Stimulated activated CD4-positive, alpha-beta T cell treated with anti-CD3 and anti-CD28 coated beads, Interleukin-15, amount 100 ng/mL, for 1 hour (primary cell): ENCODE measurements at places on chromosomes 3 and 15.

GRCh38 chr3:33799202-33799551 is 747 bp downstream of the PDCD6IP start:
- no peak for DNase-seq

GRCh38 chr3:70433091-70433490 is 120.7 kb upstream of the MDFIC2 start:
- DNase-seq, result no peak

DNA sequence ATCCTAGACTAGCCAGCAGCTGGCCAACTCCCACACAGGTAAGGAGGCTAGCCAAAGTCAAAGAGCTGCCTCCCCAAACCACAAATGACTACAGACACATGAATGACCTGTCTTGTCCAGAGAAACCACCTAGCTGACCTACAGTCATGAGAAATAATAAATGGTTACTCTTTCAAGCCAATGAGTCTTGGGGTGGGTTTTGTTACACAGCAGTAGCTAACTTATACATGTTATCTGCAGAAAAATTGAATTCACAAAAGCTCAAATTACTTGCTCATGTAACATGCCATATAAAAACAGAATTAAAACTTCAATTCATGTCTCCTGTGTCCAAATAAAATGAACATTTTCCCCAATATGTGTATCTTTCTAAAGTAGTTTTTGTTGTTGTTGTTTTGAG is 307.4 kb upstream of the NR2F2 start:
- no peak for DNase-seq

- no peak for DNase-seq
These were observed 50.0 kb upstream of the RFX7 start for GRCh38 chr15:56293495-56294292.

DNA sequence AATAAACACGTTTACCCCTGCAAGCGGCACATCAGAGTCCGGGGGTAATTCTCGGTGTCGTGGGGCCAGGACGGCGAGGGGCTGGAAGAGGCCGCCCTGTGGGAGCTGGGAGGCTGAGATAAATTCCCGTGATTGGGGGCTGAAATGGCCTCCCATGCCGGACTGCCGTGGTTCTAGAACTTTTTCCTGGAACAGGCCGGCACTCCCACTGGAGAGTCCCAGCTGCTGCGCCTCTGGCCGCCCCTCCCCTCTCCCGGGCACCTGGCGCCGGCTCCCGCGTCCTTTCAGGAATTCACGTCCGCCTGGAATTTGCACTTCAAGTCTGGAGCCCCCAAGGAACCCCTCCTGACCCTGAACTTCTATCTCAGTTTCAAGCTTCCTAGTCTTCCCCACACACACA is 10.8 kb upstream of the LRRC2 start:
- DNase-seq, result no peak

DNA sequence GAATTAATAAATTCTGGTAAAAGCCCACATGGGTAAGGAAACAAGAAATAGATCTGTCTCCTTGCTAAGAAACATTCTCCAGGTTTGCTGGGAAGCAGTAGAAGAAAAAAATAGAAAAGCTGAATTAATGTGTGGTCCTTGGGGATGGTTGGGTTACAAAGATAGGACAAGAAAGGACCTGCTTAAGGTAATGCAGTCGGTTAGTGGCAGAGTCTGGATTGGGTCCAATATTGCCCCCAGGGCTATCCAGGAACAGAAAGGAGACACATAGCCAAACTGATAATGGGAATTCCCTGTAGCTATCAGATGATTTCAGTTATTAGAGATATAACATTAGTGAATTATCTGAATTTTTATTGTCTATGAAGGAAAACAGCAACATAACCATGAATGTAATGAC is 584.3 kb downstream of the ROBO1 start:
- no peak for DNase-seq

GRCh38 chr3:136989781-136990524 is 32.2 kb downstream of the IL20RB start:
- no peak for DNase-seq

- DNase-seq, result no peak
These were observed 155.7 kb downstream of the PLCL2 start for GRCh38 chr3:17040322-17040989.

GRCh38 chr15:34353627-34354026 is 10.5 kb downstream of the NUTM1 start:
- DNase-seq, result no peak

DNA sequence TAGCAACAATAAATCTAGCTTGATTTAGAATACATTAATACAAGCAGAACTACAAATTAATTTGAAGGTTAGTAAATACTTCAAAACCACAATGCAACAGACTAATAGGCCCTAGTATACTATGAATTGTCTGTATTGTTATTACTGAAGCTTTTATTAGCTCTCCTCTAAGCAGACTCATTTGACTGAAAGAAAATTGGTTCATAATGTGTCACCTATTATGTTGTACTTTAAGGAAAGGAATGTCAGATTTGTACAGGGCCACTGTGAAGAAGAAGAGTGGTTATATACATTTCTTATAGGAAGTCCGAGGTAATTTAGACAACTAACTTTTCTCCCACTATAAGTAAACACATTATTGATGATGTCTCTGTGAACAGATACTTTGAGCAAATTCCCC is 954.5 kb downstream of the ZPLD1 start:
- no peak for DNase-seq

- DNase-seq, result no peak
These were observed 12.8 kb upstream of the TMOD3 start for GRCh38 chr15:51816611-51817010.

- DNase-seq, result no peak
These were observed 39.5 kb downstream of the STARD5 start for GRCh38 chr15:81284256-81285031.

- no peak for DNase-seq
These were observed 64.1 kb downstream of the LSM3 start for GRCh38 chr3:14242490-14243311.

- no peak for DNase-seq
These were observed 73.8 kb downstream of the ABTB1 start for GRCh38 chr3:127746400-127747057.

DNA sequence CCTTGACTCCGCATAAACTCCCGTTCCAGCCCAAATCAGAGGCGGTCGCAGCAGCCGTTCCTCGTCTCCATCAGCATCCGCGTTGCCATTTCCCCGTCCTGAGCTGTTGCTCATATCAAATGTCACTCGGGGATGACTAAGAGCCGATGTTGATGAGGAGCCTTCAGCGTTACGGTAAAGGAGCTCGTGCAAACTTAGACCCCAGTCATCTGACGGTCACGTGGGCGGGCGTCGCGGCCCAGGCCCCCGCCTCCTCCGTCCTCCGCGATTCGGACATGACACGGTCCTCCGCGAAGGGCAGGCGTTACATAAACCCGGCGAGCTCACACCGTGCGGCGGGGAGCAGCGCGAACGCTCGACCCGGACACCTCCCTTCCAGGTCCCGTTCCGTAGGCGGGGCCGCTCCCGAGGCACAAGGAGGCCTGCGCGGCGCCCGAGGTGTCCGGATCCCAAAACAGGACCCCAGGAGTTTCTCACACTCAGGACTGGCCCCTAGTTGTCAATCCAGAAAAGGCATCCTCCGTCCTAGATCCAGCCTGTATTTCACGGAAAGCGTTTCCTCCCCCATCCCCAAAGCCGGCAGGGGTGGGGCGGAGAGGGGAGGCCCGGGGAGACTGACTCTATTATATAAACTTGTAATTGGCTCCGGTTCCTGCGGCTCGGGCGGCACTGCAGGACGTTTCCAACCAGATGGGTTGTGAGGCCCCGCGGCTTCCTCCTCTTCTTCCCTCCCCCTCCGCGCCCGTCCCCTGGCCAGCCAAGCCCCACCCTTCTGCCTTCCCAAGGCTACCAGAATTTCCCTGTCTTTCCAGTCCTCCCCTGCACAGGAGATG is 100.0 kb upstream of the IGF1R start:
- DNase-seq, result no peak

DNA sequence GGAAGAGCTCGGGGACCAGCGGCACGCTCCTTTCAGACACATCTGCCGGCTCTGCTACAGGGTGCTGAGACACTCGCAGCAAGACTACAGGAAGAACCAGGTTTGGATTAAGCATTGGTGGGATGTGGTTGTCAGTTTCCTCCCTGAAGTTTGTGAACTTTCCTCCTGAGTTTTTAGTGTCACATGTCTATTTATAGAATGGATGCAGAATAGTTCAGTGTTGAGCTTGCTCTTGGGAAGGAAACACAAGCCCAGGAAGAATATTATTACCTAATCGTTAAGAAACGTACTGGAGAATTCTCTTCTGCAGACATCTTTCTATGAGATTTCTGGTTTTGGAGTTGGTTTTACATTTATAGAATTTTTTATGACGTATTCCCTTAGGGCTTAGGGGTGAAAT is 172.0 kb downstream of the ITPR1 start:
- DNase-seq, result no peak

DNA sequence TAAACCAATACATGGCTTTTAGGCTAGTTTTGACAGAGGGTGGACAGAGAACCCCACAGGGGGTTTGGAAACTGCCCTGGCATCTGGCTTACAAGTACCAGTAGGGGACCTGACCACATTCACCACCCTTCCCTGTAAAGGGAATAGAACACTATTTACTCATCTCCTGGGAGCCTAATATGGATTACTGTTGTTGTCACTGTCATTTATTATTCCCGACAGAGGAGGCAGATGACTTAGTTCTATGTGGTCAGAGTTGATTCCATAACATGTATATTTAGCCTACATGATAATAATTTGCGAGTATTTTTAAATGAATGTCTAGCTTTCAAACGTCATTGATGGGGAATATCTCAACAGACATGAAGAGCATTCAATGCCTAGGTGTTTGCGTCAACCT is 15.9 kb downstream of the ZBTB38 start:
- DNase-seq, result no peak

GRCh38 chr15:88246666-88247446 is 9.7 kb downstream of the NTRK3 start:
- peak; percentile 43 for DNase-seq

GRCh38 chr3:12413721-12414255 is 70.5 kb upstream of the TSEN2 start:
- no peak for DNase-seq
